ENCODE measurements at places on chromosomes 12 and 14.
A peak's percentile ranks its signal among the peaks of the same experiment; 100 is the strongest.

- H3K4me1 ChIP-seq = peaks cover 2% of the 10 kb centered on the region
- no peaks in the 10 kb centered on the region for H3K36me3 ChIP-seq
- no peak for DNase-seq
- no peak overlapping the region for H3K27ac ChIP-seq
- H3K4me3 ChIP-seq = no peak overlapping the region
Observed at GRCh38 chr14:71116568-71117122, 209.4 kb downstream of the PCNX1 start.

- peak overlapping the region; percentile 98 for H3K4me3 ChIP-seq
- 0 out of 2 replicates have a peak, but pooled peaks cover 1% of the 10 kb centered on the region for H3K4me1 ChIP-seq
- H3K27ac ChIP-seq = no peak overlapping the region
- DNase-seq = no peak
- no peaks in the 10 kb centered on the region for H3K36me3 ChIP-seq
Observed at GRCh38 chr14:92121207-92121669, 268 bp downstream of the NDUFB1 start.

- no peak overlapping the region for H3K4me3 ChIP-seq
- no peaks in the 10 kb centered on the region for H3K27me3 ChIP-seq
- no peaks in the 10 kb centered on the region for H3K4me1 ChIP-seq
- no peak overlapping the region for H3K27ac ChIP-seq
Observed at GRCh38 chr14:23078692-23079116, 16.2 kb downstream of the ACIN1 start.

DNA sequence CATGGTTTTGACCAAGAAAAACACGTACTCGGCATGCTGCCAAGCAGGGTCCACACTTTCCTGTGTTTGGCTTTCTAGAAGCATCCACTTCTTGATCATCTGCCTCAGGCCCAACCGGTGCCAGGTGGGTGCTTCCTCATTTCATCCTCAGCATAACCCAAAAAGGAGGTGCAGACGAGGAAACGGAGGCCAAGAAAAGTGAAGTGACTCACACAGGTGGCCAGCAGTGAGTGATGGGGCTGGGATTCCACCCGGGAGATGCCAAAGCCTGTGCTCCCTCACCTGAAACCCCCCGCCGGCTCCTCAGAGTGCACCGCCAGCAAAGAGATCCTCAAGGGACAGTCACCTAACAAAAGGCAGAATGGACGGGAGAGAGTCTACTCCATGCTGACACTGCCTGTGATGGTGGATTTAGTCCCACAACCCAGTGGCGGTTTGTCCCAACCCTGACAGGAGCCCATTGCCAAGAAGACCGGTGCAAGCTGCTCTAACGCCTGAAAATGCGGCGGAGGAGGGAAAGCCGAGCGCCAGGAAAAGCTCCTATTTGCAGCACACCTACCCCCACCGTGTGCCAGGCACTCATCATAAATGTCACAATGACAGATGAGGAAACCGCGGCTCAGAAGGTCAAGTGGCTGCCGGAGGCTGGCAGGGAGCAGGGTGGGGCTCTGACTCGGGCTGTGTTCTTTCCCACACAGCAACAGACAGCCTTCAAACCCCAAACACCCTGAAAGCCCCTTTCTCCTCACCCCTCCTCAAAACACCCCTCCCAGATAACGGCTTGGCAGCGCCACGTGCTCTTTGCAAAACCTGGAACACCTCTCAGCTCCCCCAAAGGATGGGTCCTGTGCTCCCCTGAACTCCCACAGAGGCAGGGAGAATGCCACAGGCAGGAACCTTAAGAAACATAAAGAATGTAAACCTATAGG, 18.8 kb downstream of the BCL11B start:
- no peak for DNase-seq
- no peak overlapping the region for H3K4me3 ChIP-seq
- no peaks in the 10 kb centered on the region for H3K36me3 ChIP-seq
- H3K27me3 ChIP-seq = no peaks in the 10 kb centered on the region

- peak overlapping the region; percentile 93 for H3K27ac ChIP-seq
- H3K36me3 ChIP-seq = peaks cover 20% of the 10 kb centered on the region
- no peaks in the 10 kb centered on the region for H3K27me3 ChIP-seq
- H3K4me3 ChIP-seq = peak overlapping the region; percentile 50
- no peak for DNase-seq
- peaks cover 2% of the 10 kb centered on the region for H3K4me1 ChIP-seq
Observed at GRCh38 chr12:121577443-121578180, 3.2 kb downstream of the KDM2B start.

- peaks cover 12% of the 10 kb centered on the region for H3K4me1 ChIP-seq
- H3K27ac ChIP-seq = no peak overlapping the region
- peaks cover 35% of the 10 kb centered on the region for H3K27me3 ChIP-seq
- H3K36me3 ChIP-seq = no peaks in the 10 kb centered on the region
- H3K4me3 ChIP-seq = peak overlapping the region; percentile 38
Observed at GRCh38 chr12:57242691-57243454, 8.1 kb downstream of the STAC3 start.

DNA sequence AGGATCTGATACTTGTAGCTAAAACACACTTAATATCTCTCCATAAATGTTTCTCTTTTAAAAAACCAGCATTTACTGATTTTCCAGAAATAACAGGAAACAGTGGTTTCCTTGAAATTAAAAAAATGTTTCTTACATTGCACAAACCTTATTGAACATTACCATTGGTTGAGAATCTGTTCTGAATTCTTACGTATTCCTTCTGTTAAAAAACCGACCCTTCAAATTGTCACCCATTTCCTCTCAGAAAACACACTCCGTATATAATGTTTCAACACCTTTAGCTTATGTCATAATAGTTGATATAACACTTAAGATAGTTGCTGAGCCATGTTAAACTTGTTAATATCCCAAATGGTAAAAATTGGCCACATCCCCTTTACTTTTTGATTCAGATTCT, 51.2 kb downstream of the MSRB3 start:
- DNase-seq = no peak
- H3K4me3 ChIP-seq = no peak overlapping the region
- H3K36me3 ChIP-seq = no peaks in the 10 kb centered on the region
- H3K4me1 ChIP-seq = no peaks in the 10 kb centered on the region

DNA sequence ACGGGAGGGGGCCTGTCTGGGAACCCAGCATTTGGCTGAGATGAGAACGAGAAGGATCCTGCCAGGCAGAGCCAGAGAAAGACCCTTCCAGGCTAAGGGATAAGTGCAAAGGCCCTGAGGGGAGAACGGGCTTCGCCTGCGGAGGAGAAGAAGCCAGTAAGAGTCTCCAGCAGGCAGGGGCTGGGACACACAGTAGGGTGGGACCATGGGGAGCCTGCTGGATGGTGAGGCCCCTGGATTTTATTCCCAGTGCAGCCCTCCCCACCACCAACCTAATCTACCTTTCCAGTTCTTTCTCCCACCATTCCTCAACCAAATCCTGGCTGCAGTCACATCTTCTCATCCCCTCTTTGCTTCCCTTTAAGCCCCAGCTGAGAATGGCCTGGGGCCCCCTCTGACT, 12.6 kb downstream of the RAPGEF3 start:
- no peaks in the 10 kb centered on the region for H3K27me3 ChIP-seq
- H3K4me1 ChIP-seq = no peaks in the 10 kb centered on the region
- no peak overlapping the region for H3K27ac ChIP-seq
- no peak for DNase-seq
- no peaks in the 10 kb centered on the region for H3K36me3 ChIP-seq
- no peak overlapping the region for H3K4me3 ChIP-seq

DNA sequence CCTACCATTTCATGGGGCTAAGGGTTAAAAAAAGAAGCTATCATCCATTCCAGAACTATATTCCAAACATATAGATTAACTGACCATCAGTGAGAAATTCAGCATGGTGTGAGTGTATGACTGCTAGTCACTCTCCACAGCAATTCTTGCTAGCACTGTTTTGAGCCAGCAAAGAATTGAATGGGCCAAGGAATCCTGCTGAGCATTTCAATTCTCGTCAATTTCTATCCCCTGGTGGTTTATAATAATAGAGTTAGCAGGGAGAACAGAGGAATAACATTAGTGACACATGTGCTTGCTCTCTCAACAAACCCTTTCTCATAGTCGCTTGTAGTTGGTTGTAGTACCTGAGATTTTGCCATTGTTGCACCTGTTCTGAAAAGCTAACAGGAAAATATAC, 7.2 kb downstream of the MBIP start:
- no peak overlapping the region for H3K27ac ChIP-seq
- H3K4me3 ChIP-seq = no peak overlapping the region
- H3K36me3 ChIP-seq = no peaks in the 10 kb centered on the region

- no peak overlapping the region for H3K4me3 ChIP-seq
- no peaks in the 10 kb centered on the region for H3K27me3 ChIP-seq
- H3K27ac ChIP-seq = no peak overlapping the region
- peaks cover 3% of the 10 kb centered on the region for H3K36me3 ChIP-seq
- no peaks in the 10 kb centered on the region for H3K4me1 ChIP-seq
Observed at GRCh38 chr12:108788076-108788782, 56.9 kb upstream of the CORO1C start.

- H3K27me3 ChIP-seq = no peaks in the 10 kb centered on the region
- no peak overlapping the region for H3K27ac ChIP-seq
- no peak for DNase-seq
- H3K4me1 ChIP-seq = no peaks in the 10 kb centered on the region
Observed at GRCh38 chr12:76186131-76186906, 101.8 kb upstream of the NAP1L1 start.

DNA sequence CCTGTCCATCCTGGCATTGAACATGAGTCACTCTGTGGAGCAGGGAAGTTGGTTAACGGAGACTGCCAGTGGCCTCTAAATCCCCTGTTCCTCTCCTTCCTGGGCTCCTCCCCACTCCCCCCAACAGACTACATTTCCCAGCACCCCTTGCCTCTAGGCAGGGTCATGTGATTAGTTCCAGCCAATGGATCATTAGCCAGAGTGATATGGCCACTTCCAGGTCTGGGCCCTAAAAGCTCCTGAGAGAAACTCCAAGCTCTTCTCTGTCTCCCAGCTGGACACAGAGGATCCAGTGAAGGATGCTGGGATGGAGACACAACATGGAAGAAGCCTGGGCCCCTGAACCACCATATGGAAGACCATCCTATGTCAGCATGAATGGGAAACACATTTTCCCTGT, 54.4 kb upstream of the RFLNA start:
- no peaks in the 10 kb centered on the region for H3K27me3 ChIP-seq
- no peak overlapping the region for H3K27ac ChIP-seq
- H3K36me3 ChIP-seq = no peaks in the 10 kb centered on the region
- H3K4me1 ChIP-seq = peaks cover 1% of the 10 kb centered on the region

GRCh38 chr12:78118486-78118885, 287.8 kb downstream of the NAV3 start:
- H3K36me3 ChIP-seq = no peaks in the 10 kb centered on the region
- no peak overlapping the region for H3K4me3 ChIP-seq
- H3K27me3 ChIP-seq = no peaks in the 10 kb centered on the region
